Fibroblast of villous mesenchyme (primary cell): ENCODE measurements at places on chromosomes 12 and 14. TPM values are rescaled to one million over a fixed set of nuclear protein-coding genes. Genes with fewer than 3 reads are reported as not detected.

Gene LMO3
- under 0.01 and 0.43 TPM in 2 replicates for total RNA-seq

GRCh38 chr12:94603434-94604365 is 46.7 kb downstream of the TMCC3 start:
- DNase-seq = no peak

DNA sequence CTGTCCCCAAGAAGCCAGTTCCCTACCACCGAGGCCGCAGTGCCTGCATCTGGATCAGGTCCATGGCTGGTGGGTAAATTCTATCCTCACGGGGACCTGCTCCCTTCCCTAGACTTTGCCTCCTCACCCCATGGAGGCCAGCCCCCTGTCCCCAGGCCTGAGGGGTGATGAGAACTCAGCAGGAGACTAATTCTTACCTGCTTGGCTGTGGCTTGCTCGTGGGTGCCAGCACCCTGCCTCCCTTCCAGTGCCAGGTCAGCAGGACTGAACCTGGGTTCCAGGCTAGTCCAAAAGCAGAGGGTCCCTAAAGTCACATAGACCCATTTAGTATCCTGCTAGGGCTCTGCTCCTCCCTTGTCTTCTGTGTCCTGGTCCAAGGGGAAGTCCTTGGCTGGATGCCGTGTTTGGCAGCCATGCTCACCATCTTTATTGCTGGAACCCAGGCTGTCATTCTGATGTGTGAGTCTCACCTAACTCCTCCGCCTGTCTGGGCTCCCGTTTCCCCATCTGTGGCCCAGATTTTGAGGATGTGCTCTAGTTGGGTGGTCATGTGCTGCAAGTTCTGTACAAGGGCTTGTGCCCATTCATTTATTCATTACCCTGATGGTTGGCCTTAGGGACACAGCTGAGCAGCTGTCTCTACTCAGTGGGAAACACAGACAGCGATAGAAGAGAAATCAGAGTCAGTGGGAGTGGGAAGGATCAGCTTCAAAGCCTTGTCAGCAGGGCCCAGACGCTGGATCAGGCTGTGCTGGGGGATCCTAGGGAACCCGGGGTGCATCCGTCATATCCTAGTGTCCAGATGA is 949 bp downstream of the PLBD2 start:
- DNase-seq = peak; percentile 32

- no peak for DNase-seq
Measured at GRCh38 chr14:82080370-82080769, 546.7 kb upstream of the SEL1L start.

GRCh38 chr12:106729611-106730010 is 44.9 kb upstream of the RIC8B start:
- DNase-seq = no peak

Gene CCDC60
- not detected in 2 replicates for total RNA-seq

DNA sequence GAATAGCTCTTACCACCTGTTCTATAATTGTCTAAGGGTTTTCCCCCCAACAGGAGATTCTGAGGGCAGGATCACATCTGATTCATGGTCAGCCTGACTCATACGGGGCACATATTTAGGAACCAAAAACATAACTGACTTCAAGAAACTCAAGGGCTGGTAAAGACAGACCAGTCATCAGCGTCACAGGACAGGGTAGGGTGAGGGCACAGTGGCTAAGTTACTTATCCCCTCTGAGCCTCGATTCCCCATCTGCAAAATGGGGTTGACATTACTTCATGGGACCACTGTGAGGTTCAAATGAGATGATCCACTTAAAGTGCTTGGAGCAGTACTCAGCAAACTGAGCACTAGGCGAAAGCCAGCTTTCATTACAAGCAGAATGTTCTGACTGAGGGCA is 606 bp downstream of the CINP start:
- DNase-seq = peak; percentile 28

GRCh38 chr14:94483729-94484275 is 7.8 kb upstream of the SERPINA9 start:
- DNase-seq = no peak

Gene BBOF1
- 8.2 and 11.9 TPM in 2 replicates for total RNA-seq

DNA sequence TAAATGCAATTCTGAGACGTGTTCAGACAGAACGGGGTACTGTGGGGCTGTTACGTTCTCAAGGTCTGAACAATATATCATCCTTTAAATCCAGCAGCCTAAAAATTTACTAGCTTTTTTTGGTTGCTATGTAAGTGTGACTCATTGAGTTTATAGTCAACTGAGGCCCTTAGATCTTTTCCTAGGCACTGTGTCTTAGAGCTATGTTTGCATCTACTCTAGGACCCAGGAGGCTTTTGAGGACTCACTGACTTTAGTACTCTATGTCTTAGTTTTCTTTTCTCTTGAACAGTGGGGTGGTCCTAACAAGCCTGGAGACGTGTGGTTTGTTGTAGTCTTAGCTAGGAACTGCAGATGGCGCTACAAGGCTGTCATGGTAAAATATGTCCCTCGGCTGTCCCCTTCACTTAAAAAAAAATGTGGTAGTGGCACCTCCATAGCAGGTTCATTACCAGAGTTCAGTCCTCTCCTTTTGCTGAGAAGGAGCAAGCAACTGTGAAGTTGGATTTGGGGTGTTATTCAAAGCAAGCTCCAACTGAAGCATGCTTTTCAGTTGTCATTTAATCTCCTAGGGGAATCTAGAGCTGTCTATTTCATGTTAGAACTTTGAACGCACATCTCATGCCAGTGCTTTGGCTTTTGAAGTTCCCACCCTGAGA is 8.7 kb upstream of the SPATS2 start:
- DNase-seq = peak; percentile 76

DNA sequence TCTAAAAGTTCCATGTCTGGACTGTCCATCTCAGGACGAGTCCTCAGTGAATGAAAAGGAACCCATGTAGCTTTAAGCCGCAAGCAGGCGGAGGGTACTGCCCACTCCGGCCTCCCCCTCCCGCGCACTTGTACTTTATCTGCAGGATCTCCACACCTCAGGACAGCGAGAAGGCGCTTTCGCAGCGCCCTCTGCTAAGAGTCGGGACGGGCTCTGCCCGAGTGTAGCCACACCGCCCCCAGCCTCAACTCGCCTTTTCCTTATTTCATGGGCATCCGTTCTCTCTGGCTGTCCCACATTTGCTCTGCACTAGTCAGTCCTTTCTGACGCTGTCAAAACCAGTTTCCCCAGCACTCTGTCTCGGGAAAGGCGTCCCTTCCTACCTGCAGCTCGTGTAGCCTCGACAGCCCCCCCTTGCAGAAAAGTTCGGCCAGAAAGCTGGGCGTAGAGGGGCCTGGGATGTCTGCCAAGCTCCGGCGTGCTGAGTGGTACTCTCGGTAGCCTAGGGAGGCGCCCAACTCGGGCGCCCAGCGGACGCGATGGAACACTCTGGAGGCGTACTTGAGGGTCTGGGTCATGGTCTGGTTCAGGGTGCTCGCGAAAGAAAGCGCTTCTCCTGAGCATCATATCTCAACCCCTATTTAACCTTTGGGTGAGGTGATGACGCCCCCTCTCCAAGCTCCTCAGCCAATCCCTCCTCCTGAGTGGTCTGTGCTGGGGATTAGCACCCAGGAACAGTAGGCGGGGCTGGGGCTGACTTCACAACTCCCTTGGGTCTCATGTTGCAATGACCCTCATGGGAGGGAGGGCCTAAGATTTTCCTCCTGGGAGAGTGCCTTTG is at the start of gene CYP27B1:
Gene CYP27B1 (minus strand): TSS at position 615 of the 841 bp plus-strand sequence. CDS start 37 bp downstream, at position 578.
- DNase-seq = peak; percentile 79

- no peak for DNase-seq
Measured at GRCh38 chr14:69040353-69040752, 61.3 kb upstream of the ACTN1 start.

Gene TMEM30B
- 0.32 TPM in 1 of 2 replicates, not detected in the other for total RNA-seq

DNA sequence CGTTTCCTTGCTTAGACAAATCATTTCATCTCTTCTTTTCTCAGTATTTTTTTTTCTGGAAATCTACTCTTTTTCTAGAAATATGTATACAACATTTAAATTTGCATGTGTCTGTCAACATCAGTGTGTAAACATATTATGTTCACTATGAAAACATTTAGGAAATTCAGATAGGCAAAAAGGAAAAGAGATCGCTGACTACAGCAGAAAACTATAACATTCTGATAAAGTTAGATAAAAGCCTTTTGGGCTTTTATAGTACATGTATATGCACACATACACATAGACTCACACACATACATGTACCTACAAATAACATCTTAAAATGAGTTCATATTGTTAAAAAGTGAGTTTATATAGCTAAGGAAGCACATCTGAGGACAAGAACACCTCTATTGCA is 142.1 kb downstream of the RAD51B start:
- no peak for DNase-seq

DNA sequence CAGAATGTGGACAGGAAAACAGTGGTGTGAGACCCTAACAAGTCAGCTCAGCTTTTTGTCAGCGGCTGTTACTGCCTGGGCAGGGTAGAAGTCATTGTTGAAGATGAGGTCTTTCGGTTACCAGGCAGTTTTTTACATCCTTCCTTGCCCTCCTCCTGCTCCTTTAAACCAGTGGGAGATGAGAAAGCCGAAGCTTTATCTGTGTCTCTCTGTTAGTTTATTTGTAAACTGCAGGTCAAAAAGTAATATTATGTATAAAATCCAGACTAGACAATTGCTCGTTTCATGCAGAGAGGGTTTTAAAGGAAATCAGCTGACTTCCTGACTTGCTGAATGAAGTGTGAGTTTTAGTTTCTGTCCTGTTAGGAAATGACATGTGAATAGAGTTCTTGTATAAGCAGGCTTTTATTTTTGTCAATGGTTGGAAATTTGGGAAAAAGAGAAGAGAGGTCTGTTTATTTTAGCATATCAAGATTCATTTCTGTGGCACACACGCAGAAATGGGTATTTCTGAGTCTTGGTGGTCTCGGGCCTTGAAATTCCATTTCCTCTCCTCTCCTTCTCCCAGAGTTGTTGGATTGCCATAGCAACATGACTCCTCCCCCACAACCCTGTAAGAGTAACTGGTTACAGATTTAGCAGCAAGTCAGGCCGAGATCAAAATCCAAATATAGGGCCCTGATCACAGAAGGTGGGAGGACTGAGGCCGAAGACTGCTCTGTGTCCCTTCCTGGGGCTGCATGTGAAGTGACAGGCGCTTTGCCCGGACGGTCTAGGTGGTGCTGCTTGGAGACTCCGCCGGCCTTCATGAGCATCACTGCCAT is 60.8 kb downstream of the SAMD4A start:
- DNase-seq = peak; percentile 73

DNA sequence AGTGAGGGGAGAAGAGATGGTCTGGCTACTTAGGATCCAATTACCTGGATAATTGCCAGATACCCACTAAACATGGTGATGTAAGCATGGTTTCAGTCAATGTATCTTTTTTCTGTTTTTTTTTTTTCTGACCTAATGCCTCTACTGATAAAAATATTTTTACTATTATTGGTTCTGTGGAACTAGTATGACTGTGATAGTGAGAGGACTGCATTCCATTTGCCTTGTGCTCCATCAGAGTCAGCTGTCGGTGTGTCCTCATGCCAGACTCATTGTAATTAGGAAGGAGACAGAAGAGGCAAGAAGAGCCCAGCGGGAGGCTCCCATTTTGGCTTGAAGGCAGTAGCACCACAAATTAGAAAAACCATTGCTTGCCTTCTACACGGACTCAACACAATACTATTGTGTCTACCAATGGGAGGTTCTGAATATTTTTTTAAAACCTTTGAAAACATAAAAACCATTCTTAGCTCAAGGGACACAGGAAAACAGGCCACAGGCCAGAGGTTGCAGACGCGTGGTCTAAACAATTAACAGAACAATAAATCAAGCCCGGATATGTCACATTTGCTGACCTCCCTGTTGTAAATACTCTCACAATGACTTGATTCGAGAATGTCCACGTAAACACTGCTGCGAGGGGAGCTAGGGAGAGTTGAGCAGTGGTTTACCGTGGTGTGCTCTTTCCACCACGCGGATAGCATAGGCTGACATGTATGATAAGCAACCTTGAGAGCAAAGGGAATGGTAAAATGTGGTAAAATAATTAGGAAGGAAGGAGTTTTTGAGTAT is 13.5 kb upstream of the DCP1B start:
- peak; percentile 52 for DNase-seq

GRCh38 chr12:64991121-64991611 is 129.9 kb downstream of the WIF1 start:
- no peak for DNase-seq

GRCh38 chr12:82650627-82651337 is 35.9 kb upstream of the TMTC2 start:
- no peak for DNase-seq

DNA sequence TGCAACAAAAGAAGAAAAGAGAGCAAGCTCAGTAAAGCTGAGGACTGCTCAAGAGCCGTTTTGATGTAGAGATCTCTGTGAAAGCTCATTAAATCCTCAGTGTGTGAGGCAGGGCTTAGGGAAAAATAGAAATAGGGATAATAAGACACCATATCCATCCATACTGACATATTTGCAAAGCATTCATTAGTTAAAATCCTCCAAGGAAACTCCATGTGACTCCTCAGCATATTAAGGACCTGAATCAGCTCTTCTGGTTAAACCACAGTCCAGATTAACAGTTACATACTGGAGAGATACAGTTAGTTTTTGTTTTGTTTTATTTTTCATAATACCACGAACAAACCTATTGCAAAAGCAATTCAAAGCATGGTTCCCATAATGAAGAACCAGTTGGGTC is 288.2 kb downstream of the PAWR start:
- DNase-seq = peak; percentile 30

- DNase-seq = peak; percentile 68
Measured at GRCh38 chr12:65741656-65742017, 82.6 kb upstream of the HMGA2 start.

- no peak for DNase-seq
Measured at GRCh38 chr12:52791271-52792184, 4.4 kb downstream of the KRT3 start.

GRCh38 chr12:92191061-92191460 is 45.4 kb upstream of the BTG1 start:
- no peak for DNase-seq

DNA sequence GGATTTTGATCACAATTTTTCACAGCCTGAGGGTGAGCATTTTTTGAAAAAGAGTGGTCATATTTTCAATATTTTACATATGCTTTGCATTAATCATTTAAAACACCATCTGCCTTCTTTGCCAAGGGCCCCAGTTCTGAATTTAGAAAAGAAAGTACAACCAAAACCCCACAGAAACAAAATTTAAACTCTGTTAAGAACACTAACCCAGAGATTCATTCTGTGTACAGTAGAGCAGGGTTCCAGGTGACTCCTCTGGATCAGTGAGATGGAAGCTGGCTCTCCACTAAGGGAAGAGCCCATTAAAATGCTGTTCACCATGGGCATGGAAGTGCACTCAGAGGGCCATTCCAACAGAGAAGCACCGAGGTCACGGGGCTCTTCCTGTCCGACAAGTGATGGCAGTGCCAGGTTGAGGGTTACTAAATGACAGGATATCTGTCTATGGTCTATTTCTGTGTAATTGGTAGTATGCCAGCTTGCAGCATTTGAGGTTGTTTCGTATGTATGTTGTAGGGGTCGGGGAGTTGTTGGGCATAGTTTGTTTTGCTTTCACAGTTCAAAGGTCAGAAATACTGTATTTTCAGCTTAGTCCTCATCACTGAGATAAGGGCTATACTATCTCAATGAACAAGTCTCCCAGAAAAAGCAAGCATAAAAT is 95.9 kb downstream of the SLC35F4 start:
- no peak for DNase-seq

GRCh38 chr12:125892276-125892675 is 827.0 kb downstream of the AACS start:
- DNase-seq = no peak

Gene FAM222A
- 0.32 and 0.43 TPM in 2 replicates for total RNA-seq

Gene CPSF2
- total RNA-seq = 45.1 and 67.8 TPM in 2 replicates
